Activated CD8-positive, alpha-beta memory T cell treated with anti-CD3 and anti-CD28 coated beads for 24 hours (primary cell): ENCODE measurements at places on chromosomes 7 and 10.

GRCh38 chr10:74738985-74739567 lies 87.3 kb upstream of the KAT6B start:
- peak; percentile 66 for DNase-seq

DNA sequence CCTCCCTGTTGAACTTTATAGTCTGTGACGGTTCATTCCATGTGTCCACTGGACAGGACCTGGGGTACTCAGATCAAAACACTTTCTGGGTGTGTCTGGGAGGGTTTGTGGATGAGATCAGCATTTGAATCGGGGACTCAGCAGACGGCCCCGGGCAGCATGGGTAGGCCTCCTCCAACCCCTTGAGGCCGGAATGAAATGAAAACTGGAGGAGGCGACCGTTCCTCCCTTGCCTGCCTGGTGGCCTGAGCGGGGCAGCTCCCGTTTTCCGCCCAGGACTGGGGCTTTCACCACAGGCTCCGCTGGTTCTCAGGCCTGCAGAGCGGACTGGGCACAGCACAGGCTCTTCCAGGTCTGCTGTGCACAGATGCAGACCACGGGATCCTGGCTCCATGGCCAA lies 247.7 kb downstream of the MAD1L1 start:
- no peak for DNase-seq

- no peak for DNase-seq
Observed at GRCh38 chr10:25818751-25819150, 115.3 kb upstream of the MYO3A start.

DNA sequence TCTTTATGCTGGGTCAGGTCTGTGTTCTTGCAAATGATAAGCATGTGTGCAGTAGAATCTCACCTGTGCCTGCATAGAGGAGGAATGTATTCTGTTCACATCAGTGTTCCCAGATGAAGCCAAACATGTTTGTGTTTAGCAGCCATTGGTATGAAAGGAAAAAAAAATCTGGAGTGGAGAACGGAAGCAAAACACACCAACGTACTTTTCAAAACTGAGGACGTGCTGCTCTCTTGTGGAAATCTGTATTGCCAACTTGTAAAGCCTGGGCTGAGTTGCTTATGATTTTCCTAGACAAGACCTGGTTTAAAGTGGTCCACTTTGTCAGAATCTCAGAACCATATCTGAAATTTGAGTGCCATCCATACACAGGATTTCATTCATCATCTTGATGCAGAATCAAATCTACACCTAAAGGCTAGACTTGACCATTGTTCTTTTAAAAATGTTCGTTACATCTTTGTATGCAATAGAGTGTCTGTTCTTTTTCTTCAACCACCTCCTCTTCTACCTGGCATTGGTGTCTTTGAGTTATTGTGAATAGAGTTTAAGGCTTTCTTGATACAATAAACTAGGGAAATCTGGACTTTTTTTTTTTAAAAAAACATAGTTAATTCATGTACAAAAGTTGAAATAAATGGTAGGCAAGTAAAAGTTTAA lies 367.7 kb downstream of the PHF14 start:
- no peak for DNase-seq

- DNase-seq: no peak
Observed at GRCh38 chr7:101854084-101854865, 36.8 kb downstream of the CUX1 start.

- peak; percentile 41 for DNase-seq
Observed at GRCh38 chr10:43878386-43878785, 229.7 kb upstream of the ZNF32 start.

- DNase-seq: no peak
Observed at GRCh38 chr10:132027423-132027983, 38.2 kb upstream of the JAKMIP3 start.

GRCh38 chr7:69232445-69233376 lies 365.6 kb upstream of the AUTS2 start:
- DNase-seq: no peak

GRCh38 chr10:62972103-62972502 lies 155.9 kb upstream of the EGR2 start:
- DNase-seq: no peak

GRCh38 chr10:25017154-25017590 lies 760 bp downstream of the THNSL1 start:
- DNase-seq: peak; percentile 76

DNA sequence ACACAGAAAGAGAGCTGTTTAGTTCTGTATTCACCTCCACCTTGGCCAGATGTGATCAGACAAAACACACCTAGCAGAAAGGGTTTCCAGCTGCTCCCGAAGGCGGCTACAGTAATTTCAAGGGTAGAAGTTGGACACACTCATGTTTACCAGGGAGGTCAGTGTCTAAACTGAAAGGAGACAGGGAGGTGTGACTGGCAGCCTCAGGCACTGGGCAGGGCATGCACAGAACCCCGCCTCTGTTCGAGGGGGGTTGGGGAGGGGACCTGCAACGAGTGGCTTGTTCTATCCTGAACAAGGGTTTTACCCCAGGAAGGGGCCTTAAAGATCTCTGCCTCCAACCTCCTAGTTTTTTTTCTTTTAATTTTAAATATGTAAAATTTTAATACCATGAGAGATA lies 49.6 kb downstream of the BPGM start:
- DNase-seq: no peak

GRCh38 chr10:114479307-114479706 lies 75.0 kb upstream of the AFAP1L2 start:
- no peak for DNase-seq

DNA sequence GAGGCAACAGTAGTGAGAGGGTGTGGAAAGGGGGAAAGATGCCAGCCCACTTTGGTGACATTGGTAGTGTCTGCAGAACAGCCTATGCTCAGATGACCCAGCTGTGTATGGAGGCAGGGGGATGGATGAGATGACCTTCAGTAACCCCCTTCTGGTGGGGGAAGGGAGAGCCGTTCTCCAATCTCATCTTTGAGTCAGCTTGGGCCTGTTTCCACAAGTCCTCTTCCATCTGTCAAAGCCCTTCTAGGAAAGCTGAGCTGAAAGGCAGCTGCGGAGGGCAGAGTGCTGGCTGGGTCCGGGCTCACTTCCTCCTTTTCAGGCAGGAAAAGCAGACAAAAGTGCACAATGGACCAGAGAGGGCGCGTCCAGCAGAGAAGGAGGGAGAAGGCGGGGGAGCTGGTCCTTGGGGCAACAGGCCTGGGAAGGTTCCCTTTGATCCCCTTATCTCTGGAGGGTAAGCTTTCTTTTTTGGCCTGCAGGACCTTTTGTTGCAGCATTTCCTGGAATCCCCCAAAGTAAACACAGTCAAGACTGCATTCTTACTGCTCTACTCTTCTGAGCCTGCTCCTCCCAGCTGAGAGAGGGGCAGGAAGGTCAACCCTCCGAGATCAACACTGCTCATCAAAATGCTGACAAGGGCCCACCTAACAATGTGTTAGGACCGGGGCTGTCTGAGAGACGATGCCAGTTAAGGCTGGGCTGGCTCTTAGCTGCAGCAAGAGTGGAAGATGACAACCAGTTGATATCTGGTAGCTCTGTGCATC lies 1.2 kb upstream of the LRMDA start:
- DNase-seq: no peak

GRCh38 chr10:101939008-101939648 lies 95.5 kb upstream of the KCNIP2 start:
- DNase-seq: no peak

GRCh38 chr7:5549096-5549763 lies 125.6 kb upstream of the TNRC18 start:
- DNase-seq: no peak

DNA sequence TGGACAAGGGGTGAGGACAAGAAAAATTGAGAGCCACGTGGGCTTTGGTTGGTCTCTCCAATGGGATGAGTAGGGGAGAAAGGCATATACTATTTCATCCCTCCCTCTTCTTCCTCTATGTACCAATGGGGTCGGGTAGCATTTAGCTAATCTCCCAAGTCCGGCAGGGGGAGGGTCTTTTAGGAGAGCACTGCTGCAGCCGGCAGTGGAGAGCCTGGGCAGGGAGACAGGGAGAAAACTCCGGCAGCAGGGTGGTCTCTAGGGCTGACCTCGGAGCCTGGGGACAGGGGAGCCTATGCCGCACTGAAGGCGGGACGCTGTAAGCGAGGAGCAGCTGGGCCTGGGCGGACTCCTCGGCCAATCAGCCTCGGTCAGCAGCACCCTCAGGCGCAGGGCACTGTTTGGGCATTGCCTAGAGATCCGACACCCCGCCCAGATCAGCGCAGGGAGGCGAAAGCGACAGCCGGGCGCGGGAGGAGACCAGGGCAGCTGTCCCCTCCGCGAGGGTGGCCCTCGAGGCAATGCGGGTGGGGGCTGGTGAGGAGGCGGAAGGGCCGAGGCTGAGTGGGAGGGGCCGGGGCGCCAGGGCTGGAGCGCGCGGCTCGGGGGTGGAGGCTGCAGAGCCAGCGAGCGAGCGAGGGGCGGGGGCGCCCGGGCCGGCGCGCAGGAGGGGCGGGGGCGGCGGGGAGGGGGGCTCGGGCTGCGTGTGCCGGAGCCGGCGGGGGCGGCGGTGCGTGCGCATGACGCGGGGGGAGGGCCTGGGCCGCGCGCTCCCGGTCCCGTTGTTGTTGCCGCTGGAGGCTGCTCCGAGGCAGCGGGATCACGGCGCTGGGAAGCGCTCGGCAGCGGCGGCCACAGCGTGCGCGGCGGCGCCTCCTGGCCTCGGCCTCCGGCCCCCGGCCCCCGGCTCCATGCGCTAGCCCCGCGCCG lies at the start of gene AGAP3:
TSS of gene AGAP3 (plus strand) at position 785 of the 930 bp plus-strand sequence. CDS start 267 bp downstream, outside the sequence.
- DNase-seq: peak; percentile 79

DNA sequence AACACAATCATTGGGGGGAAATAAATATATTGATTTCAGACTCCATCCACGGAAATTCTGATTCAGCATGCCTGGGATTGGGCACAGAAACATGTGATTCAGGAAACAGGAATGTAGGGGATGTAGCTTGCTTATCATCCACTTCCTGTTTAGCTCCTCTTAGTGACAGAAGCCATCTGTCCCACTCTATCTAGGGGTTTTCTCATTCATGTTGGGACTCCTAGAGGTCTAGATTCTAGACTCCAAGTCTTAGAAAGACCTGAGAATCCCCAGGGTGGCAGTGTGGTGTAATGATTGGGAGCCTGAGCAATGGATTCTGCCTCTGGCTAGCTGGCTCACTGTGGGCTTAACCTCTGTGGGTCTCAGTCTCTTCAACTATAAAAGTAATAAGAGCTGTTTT lies 67.9 kb downstream of the CDK1 start:
- DNase-seq: no peak

GRCh38 chr7:148747274-148747673 lies 48.6 kb downstream of the CUL1 start:
- DNase-seq: no peak

- DNase-seq: no peak
Observed at GRCh38 chr7:70219061-70219460, 620.8 kb downstream of the AUTS2 start.

- no peak for DNase-seq
Observed at GRCh38 chr7:133931053-133931452, 196.1 kb upstream of the LRGUK start.

DNA sequence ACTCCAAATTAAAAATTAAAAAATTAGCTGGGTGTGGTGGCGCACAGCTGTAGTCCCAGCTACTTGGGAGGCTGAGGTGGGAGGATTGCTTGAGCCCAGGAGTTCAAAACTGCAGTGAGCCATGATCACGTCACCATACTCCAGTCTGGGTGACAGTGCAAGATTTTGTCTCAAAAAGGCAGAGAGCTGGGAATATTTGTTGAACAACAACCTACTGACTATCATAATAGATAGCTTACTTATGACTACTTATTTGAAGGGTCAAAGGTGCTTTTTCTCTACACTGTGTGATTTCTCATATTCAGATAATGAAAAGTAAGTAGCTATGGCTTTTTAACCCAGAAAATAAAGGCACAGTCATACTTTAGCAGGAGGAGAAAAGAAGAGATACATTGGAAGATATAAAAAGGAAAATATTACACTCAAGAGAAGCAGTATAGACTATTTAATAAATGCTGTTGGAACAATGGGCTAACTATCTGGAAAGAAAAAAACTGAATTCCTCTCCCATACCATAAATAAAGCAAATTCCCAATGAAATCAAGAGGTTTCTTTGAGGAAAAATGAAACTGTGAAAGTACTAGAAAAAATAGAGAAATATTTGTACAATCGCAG lies 6.7 kb downstream of the GSDME start:
- no peak for DNase-seq

- no peak for DNase-seq
Observed at GRCh38 chr10:66102756-66103155, 823.1 kb upstream of the LRRTM3 start.

- no peak for DNase-seq
Observed at GRCh38 chr7:129356176-129356575, 78.1 kb upstream of the STRIP2 start.

- DNase-seq: no peak
Observed at GRCh38 chr10:109474261-109474660, 449.1 kb downstream of the XPNPEP1 start.

- DNase-seq: no peak
Observed at GRCh38 chr7:82741493-82741892, 297.9 kb upstream of the CACNA2D1 start.

GRCh38 chr7:116465125-116465524 lies 34.4 kb upstream of the CAV2 start:
- no peak for DNase-seq

DNA sequence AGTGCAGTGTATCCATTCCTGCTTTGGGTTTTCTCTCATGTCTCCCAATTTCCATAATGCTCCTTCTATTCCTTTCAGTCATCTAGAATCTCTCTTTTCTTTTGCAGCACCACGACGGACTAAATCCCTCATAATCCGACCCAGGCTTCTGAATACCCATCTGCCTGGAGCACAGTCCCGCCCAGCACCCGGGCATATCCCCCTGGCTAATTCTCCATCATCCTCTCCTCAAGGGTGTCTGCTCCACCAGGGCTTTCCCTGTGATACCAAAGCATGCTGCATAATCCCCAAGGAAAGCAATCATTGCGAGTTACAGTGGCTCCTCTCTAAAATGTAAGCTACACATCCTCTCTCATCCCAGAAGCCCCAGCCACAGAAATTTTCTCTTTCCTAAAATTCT lies 321.9 kb downstream of the CCDC3 start:
- DNase-seq: no peak

DNA sequence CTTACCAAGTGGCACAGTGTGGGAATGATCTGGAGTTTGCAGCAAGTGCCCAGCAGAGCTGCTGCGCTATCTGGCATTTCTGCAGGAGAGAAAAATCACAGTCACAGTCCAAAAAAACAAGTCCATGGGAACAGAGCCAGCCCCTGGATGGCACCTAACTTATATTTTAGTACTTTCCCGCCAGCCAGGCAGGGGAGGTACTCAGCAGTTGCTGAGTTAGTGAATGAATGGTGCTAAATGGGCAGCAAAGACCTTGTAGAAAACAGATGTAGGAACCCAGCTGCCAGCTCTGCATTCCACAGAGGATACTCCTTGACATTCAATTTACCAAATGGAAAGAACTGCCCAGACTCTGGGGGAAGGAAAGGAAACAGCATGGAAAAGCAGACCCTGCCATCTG lies 54.5 kb downstream of the GSDME start:
- DNase-seq: no peak

- DNase-seq: no peak
Observed at GRCh38 chr10:22437620-22438588, 92.6 kb downstream of the SPAG6 start.

DNA sequence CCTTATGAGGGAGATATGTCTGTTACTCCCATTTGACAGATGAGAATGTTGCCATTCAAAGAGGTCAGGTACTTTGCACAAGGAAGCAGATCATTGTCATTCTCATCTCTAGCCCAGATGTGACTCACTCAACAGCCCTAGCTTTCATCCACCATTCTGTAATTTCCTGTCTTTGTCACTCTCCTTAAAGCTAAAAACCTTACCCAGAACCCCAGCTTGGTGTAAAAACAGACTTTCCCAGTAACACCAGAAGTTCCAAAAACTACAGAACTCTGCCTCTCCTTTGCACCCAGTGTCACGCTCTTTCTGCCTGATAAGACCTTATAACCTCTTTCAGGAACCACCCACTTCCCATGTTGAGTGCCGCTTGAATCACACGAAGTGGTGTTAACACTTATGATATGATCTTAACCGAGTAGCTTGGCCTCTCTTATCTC lies 89.1 kb upstream of the SP4 start:
- DNase-seq: peak; percentile 70
